Left ventricle myocardium superior (tissue), 1 donor: ENCODE measurements at places on chromosomes 12 and 14. TPM values are rescaled to one million over a fixed set of nuclear protein-coding genes. Genes with fewer than 3 reads are reported as not detected.

Gene EFCAB11
- total RNA-seq: 3.6 TPM

DNA sequence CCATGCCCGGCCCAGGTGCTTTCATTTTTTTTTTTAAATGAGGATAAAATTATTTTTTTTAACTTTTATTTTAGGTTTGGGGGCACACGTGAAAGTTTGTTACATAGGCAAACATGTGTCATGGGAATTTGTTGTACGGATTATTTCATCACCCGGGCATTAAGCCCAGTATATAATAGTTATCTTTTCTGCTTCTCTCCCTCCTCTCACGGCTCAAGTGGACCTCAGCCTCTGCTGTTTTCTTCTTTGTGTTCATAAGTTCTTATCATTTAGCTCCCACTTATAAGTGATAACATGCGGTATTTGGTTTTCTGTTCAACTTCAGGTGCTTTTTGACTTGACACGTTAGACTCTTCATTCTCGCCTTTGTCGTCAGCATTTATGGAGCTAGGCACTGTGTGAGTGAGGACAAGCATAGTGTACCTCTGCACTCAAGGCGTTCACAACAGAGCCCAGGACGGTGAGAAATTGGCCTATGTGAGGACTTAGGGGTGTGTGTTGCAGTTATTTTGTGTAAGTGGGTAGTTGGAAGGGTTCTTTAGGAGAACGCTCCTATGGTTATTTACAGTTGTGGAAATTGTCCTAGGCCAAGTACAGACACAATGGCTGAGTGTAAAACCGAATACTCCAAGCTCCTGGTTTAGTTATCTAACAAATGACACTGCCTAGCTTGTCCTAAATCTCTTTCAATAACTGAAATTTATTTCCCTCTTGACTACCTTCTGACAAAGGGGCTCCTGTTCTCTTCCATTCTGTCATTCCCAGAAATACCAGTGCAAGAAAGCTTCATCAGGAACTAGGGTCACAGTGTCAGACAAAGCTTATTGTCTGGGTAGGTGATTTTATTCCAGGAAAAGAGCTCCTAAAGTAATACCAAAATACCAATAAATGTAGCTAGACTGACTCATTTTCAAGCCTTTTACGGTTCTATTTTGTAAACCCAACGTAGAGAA, 200.5 kb upstream of the PRICKLE1 start:
- DNase-seq: no peak

DNA sequence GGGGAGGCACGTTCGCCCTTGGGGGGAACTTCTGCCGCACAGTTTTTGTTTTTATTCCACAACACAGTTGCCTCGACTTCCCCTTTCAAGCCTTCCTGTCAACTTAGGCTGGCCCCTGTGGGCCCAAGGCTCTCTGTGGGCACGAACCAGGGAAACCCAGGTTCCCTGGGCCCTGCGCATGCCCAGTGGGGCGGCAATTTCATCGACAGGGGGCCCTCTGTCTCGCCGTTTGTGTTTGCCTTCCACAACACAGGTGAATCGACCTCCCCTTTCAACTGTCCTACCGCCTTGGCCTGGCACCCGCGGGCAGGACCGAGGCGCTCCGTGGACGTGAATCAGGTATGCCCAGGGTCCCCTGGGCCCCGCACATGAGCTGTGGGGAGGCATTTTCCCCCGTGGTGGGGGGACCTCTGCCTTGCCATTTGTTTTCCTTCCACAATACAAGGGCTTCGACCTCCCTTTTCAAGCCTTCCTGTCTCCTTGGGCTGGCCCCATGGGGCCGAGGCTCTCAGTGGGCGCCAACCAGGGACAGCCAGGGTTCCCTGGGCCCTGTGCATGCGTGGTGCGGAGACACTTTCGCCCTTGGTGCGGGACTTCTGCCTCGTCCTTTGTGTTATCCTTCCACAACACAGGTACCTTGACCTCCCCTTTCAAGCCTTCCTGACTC, 354.0 kb downstream of the ALG10 start:
- DNase-seq: no peak

Gene CFAP251
- 0.92 TPM for total RNA-seq
